ENCODE measurements at places on chromosomes 1 and 21.

DNA sequence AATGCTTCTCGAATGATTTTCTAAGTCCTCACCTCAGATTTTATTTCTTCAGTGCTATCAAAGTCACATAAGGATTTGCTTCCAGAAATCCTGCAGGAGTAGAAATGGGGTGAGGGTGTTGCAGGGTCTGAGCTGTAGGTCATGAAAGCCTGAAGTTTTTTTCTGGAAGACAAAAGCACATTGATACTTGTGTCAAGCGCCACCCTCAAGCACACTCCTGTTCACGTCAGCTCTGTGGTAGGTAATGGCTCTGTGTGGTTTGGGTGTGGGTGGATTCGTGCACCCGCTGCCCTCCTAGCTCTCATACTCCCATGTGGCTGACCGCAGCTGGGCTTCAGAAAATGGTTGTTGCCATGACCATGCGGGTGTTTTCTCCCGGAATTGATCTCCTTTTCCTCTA lies 39.9 kb downstream of the AKNAD1 start:
- no peak for DNase-seq

- no peak for DNase-seq
Observed at GRCh38 chr1:30523055-30524020, 200.0 kb downstream of the MATN1 start.

DNA sequence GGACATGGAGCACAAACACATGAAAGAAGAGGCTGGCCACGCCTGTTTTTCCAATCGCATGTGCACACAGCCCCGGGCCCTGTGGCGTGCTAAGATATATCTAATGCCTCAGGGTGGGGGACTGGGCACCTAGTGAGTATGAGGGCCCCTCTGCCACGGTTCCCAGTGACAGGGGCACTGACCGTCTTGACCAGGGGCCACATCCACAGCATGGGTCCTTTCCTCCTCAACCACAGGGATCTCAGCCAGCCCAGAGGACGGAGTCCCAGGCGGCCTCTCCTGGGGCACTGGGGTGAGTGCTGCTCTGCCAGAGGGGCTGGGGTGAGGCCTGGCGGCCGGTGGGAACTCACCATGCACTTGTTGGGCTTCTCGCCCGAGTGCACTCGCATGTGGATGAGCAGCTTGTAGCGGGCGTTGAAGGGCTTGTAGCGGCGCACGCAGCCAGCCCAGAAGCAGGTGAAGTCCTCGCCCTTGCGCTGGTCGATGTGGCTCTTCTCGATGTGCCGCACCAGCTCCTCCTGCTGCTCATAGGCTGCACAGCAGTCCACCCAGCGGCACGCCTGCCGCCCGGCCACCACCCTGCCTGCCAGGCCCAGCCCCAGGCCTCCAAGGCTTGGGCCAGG lies 134.7 kb downstream of the DMRTB1 start:
- no peak for DNase-seq

DNA sequence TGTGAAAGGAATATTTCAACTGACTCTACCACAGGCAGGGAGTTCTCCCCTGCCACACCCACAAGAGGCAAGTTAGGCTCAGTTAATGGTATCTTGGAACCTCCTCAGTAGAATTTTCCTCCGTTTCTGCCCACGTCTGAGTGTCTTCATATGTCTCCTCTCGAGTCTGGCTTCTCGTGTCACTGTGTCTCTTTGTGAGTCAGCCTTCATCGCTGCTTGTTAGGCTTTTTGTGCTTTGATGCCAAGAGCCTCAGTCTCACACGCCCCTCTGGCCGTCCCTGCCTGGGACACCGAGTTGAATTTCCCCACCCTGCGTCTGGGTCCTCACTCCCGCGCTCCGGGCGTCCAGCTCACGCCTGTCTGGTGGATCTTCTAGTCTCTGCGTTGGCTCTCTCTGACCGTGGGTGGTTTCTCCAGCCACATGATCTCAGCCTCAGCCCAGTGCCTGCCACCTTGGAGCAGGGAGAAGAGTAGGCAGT lies 125.7 kb upstream of the GADD45A start:
- DNase-seq, result no peak

DNA sequence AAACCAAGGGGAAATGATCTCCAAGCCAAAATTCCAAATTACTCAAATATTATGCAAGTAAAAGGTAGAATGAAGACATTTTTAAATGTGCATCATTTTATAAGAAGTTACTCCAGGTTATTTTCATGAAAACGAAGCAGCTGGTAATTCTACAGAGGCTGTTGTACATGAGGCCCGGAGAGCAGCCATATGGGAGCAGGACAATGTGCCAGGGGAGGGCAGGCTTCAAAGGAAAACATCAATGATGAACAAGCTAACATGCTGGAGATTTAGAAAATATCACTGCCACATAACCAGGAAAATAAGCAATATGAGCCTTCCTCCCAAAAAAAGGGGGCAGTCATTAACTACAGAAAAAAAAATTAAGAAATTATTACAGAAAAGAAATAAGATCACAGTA lies 109.1 kb downstream of the TIAM1 start:
- DNase-seq, result no peak

DNA sequence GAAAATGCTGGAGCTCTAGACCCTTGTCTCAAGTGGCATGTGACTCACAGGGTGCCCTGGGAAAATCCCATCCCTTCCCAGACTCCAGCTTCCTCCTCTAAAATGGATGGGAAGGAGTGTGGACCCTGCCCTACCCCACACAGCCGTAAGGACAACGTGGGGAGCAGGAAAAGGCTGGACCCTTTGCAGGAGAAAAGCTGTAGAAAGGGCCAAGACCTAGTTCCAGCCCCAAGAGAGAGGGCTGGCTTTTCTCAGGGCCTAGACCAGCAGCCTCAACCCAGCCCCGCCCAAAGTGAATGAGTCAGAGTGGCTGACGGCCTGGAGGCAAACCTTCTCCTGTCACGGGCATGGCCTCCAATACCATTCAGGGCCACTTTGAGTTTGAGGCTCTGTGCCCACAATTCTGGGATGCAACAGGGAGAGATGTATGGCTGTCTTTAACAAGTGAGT lies 1.1 kb downstream of the LAMB3 start:
- DNase-seq, result peak; percentile 12

- DNase-seq, result no peak
Observed at GRCh38 chr1:208157769-208158168, 86.4 kb downstream of the PLXNA2 start.

- no peak for DNase-seq
Observed at GRCh38 chr1:230534224-230534623, 108.1 kb upstream of the COG2 start.

GRCh38 chr1:28811766-28812668 lies at the start of gene OPRD1:
Gene OPRD1, plus strand, starts transcription at chr1:28812170. Its CDS starts 214 bp downstream, at chr1:28812384.
- no peak for DNase-seq

DNA sequence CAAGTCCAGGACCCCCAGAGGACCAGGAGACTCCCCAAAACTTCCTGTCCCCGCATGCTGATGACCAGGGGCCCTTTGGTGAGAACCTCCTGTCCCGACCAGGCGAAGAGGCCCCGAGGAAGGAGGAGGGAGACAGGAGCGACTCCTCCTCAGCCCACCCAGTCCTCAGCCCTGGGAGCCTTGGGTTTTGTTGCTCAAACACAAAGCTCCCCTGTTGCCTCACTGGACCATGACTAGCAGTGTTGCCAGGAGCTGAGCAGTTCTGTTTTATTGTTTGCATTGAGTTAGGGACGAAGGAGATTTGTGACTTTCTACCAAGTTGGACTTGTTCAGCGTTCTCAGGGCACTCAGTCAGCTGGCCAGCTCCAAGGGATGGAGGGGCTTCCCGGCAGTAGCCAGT lies 10.0 kb downstream of the UMODL1 start:
- DNase-seq, result no peak

- DNase-seq, result no peak
Observed at GRCh38 chr1:196088541-196088940, 519.7 kb downstream of the KCNT2 start.

GRCh38 chr1:62175568-62176179 lies 19.0 kb upstream of the L1TD1 start:
- DNase-seq, result peak; percentile 6
